Hindlimb muscle (tissue), 1 donor: ENCODE measurements at places on chromosomes 13 and 19.

- no peak for DNase-seq
These were observed 638.8 kb upstream of the SLITRK6 start for GRCh38 chr13:86438034-86438433.

GRCh38 chr19:35006342-35006998 lies 6.3 kb downstream of the GRAMD1A start:
- DNase-seq, result no peak

- no peak for DNase-seq
These were observed 11.0 kb downstream of the MEIS3 start for GRCh38 chr19:47408156-47408938.

- DNase-seq, result no peak
These were observed 342.7 kb downstream of the TBC1D4 start for GRCh38 chr13:75139291-75139690.

DNA sequence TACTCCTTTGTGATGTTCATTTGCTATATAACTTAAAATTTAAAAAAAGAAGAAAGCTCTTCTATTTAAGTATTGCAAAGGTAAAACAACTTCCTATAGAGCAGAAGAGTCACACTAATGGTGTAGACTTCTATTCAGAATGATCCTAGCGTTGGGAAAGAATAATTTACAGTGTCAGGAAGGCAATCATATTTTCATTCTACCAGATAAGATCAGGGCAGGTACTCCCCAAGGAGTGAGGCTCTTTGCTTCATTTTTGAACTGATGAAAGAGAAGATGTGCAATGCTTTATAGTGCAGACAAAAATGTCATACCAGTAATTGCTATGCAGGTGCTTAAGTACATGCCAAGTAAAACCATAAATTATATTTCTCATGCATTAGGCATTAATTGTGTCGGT lies 1193.0 kb downstream of the PCDH9 start:
- no peak for DNase-seq

DNA sequence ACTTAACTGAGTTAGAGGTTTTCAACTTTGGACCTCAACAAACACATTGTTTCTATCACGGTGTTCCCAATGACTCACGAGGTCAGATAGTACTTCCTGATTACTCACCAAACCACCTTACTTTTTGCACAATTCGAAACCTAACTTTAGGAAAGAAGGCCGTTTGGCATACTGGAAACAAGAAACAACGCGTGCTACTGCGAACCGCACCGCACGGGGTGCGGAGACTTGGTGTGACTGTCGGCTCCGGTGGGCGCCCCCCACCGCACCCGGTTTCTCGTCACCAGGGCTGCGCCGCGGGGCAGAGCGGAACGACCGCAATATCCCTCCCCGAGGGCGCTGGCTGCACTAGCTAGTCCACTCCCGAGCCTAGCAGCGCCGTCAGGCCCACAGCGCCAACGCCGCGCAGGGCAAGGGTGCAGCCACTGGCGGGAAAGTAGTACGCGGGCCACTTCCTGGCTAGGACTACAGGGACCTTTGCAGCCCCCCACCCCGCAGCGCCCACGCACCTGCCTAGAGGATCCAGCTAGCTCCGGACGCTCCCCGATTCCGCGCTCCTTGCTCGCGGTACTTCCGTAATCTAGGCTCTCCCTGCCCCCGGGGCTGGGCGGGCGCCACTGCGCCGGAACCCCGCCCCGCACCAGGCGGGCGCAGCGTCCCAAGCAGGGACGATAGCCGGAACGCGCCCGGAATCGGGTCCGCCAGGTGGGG lies at the start of gene PARP4:
Gene PARP4, minus strand, starts transcription at position 582 of the 711 bp plus-strand sequence. CDS start 9,002 bp downstream, outside the sequence.
- DNase-seq, result peak; percentile 88

GRCh38 chr13:98175823-98176222 lies 1.2 kb downstream of the RNF113B start:
- DNase-seq, result no peak

- no peak for DNase-seq
These were observed 19.1 kb downstream of the SYDE1 start for GRCh38 chr19:15126131-15126910.

- no peak for DNase-seq
These were observed 26.1 kb downstream of the UHRF1 start for GRCh38 chr19:4935444-4935843.

DNA sequence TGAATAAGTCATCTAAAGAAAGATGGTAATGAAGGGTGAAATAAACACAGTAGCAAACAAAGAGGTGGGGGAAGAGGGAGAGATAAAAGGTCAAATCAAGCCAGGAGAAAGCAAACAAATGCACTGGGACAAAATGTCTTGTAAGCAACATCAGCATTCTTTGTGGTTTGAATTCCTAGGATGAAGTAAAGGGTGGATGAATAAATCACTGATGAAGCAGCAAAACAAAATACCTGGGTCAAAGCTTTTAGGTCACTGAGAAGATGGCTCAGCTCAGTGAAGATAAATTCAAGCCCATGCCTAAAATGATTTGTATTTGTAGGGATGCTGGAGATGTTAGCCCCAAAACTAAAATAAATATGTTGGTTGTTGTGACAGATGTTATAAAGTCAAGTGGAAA lies 86.5 kb upstream of the FBXL3 start:
- DNase-seq, result no peak

- peak; percentile 39 for DNase-seq
These were observed 492.7 kb downstream of the GPC5 start for GRCh38 chr13:91891141-91891540.

GRCh38 chr19:16089010-16089846 lies 12.9 kb downstream of the TPM4 start:
- no peak for DNase-seq

DNA sequence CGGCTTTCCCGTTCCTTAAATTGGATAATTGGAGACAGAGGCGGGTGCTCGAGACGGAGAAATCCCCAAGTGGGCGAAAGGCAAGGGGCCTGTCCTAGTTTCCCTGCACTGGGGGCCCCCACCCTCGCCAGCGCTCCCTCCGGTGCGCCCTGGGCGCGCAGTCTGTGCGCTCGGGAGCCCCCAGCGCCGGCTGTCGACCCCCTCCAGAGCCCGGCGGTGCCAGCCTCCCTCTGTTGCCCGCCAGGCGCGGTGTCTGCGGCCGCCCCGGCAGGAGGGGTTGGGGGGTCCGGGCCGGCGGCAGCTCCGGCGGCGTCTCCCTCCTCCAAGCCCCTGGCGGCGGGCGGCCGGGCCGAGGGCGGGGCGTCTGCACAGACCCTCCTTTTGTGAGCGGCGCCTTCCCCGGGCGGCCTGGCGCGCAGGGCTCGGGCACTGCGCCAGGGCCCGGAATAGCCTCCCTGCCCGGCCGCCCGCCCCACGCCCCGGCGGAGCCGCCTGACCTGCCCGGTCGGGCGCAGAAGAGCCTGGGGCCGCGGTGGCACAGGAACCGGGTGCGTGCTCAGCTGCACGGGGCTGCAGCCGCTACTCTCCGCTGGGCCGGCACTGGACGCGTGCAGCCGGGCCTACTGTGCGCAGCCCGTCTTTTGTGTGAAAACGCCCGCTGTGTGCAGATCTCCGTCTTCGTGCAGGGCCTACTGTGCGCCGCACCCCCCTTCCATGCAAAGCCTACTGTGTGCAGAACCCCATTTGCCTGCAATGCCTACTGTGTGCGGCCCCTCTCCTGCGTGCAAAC lies 13.2 kb downstream of the GADD45B start:
- peak; percentile 59 for DNase-seq

GRCh38 chr13:41061914-41062837 lies 867 bp downstream of the WBP4 start:
- DNase-seq, result no peak

DNA sequence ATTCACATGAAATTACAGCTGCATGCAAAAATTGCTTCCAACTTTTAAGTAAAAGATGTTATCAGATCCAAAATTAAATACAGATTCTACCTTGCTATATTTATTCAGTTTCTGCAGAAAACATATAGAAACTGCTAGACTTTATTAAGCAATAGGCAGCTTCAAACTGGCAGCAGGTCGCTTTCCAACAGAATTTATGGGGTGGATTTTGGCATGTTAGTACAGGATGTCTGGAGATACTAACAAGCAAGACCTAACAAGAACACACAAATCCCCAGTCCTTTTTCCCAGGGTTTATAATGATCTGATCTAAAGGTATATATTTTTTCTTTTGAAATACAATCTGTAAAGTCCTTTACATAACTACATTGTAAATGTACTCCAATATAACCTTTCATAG lies 27.5 kb downstream of the TBC1D4 start:
- DNase-seq, result no peak
